Sigmoid colon (tissue), 7 donors: ENCODE measurements at places on chromosomes 1 and 21. TPM values are rescaled to one million over a fixed set of nuclear protein-coding genes. Genes with fewer than 3 reads are reported as not detected.

The CR1 gene
- 11.5 TPM for total RNA-seq

The KANK4 gene
- 1.7 TPM for total RNA-seq

The CORT gene
- 1.1 TPM for total RNA-seq

The SFN gene
- total RNA-seq = 2.2 TPM

The PNRC2 gene
- total RNA-seq = 198 TPM

The GUCA2B gene
- total RNA-seq = not detected

The C1orf21 gene
- 80.0 TPM for total RNA-seq

The LMX1A gene
- total RNA-seq = not detected

The WNT2B gene
- total RNA-seq = 4.2 TPM

DNA sequence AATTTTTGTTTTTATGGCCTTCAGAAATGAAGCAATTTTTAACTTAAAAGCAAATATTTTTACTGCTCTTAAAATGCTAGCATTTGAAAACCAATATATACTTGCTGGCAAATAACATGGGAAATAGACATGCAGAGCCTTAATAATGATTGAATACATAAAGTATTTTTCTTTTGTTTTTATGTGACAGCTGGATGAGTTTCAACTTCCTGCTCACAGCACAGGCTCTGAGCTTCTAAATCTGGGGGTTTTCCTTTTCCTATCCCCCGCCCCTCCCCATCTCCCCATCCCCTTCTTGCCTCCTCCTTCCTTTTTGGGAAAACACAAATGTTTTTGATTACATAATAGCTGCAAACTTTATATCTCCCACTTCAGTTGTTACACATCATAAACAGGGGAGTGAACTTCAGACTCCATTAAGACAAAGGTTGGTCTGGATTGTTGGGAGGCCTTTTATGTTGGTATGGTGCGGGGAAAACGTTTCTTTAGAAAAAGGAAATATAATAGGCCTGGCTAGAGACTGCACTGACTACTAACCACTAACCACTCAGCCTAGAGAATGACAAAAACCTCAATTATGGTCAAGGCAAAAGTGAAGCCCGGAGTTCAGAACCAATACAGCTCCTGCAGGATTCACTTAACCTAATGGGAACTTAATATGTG is 116.1 kb upstream of the GORAB start:
- H3K4me1 ChIP-seq = no peaks in the 10 kb centered on the region
- no peak overlapping the region for H3K4me3 ChIP-seq
- no peak for DNase-seq
- no peaks in the 10 kb centered on the region for H3K27me3 ChIP-seq
- peak overlapping the region; percentile 4 for H3K27ac ChIP-seq

DNA sequence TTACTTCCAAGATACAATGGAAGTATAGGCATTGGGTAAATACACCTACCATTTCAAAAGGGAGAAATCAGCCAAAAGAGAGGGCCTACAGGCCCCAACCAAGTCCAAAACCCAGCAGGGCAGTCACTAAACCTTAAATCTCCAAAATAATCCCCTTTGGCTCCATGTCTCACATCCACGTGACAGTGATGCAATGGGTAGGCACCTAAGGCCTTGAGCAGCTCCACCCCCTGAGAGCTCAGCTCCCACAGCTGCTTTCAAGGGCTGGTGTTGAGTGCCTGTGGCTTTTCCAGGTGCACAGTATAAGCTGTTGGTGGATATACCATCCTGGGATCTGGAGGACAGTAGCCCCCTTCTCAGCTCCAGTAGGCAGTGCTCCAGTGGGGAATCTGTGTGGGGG is 72.5 kb downstream of the UROD start:
- no peaks in the 10 kb centered on the region for H3K27me3 ChIP-seq
- H3K4me1 ChIP-seq = no peaks in the 10 kb centered on the region
- no peak overlapping the region for H3K4me3 ChIP-seq
- H3K27ac ChIP-seq = no peak overlapping the region
- DNase-seq = no peak
- H3K36me3 ChIP-seq = no peaks in the 10 kb centered on the region

DNA sequence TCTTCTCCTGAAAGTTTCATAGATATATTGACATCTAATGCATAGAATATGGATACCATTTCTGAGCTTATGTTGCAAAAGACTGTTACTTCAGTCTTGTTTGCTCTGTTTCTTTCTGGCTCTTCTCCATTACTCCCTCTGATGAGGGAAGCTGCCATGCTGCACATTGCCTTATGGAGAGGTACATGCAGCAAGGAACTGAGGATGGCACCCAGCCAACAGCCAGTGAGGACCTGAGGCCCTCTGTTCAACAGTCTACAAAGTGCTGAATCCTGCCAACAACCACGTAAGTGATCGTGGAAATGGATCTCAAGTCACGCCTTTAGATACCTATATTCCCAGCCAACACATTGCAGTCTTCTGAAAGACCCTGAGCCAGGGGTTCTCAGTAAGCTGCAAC is 66.6 kb upstream of the ADAMTS5 start:
- no peak for DNase-seq
- no peak overlapping the region for H3K4me3 ChIP-seq
- H3K36me3 ChIP-seq = no peaks in the 10 kb centered on the region
- H3K27ac ChIP-seq = no peak overlapping the region

DNA sequence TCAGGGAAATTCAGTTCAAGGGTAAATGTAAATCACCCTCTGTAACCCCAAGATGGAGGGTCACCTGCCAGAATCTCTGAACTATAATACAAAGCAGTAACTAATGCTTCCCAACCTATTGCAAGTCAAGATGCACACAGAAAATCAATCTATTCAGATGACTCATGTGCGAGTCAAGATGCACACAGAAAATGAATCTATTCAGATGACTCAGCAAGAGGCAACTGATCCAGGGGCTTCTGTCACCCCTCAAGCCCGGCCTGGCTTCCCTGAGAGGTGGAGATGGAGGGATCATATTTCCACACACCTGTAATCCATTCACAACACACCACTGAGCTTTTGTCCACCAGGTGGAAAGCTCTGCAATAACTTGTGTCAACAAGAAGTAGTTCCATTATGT is 17.4 kb upstream of the HIVEP3 start:
- H3K27ac ChIP-seq = no peak overlapping the region
- H3K36me3 ChIP-seq = no peaks in the 10 kb centered on the region
- no peak for DNase-seq
- no peaks in the 10 kb centered on the region for H3K4me1 ChIP-seq
- no peak overlapping the region for H3K4me3 ChIP-seq

- no peaks in the 10 kb centered on the region for H3K36me3 ChIP-seq
- H3K27ac ChIP-seq = no peak overlapping the region
Measured at GRCh38 chr1:110684491-110684890, 9.8 kb upstream of the KCNA3 start.

DNA sequence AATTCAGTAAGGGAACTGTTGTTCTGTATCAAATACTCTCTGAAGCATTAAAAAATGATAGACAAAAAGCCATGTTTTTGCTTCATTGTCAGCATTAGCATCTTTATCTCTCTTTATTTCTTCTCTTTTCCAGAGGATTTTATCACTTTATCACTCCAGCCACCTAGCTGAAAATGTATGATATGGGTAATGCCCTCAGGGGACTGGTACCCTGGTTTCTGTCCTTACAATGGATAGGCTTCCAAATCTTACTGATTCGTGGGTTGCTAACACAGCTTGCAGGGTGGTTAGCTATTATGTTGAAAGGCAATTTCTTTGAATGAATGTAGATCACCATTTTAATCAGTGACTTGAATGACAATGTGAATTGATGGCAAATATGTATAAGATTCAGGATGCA is 23.3 kb upstream of the HRNR start:
- no peak overlapping the region for H3K27ac ChIP-seq
- H3K4me3 ChIP-seq = no peak overlapping the region
- H3K27me3 ChIP-seq = no peaks in the 10 kb centered on the region
- H3K36me3 ChIP-seq = no peaks in the 10 kb centered on the region
- no peak for DNase-seq
- H3K4me1 ChIP-seq = no peaks in the 10 kb centered on the region

DNA sequence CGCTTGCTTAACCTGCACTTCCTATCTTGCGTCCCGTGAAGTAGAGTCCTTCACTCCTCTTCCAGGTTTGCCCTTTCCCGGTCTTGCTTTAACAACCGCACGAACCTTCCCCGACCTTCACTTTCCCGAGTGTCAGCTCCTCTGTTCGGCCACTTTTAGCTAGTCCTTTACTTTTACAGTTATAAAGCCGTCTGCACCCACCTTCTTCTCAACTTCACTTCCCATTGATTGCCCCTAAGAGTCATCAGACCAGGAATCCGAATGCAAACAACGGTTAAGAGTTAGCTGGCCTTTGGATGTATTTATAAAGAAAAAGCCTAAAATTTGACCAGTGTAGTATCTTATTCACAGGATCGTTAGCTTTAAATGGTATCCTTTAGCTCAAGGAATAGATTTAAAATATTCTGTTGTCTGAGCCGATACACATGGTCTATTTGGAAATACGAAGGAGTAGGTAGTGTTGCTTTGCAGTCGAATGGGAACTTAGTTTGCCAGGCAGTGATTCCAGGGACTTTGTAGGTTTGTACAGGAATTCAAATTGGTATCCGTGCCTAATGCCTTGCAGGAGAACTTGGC is 1.4 kb downstream of the PPP2R5A start:
- no peak for DNase-seq
- no peaks in the 10 kb centered on the region for H3K27me3 ChIP-seq
- peak overlapping the region; percentile 100 for H3K27ac ChIP-seq
- H3K4me3 ChIP-seq = peak overlapping the region; percentile 90
- H3K4me1 ChIP-seq = no peaks in the 10 kb centered on the region

DNA sequence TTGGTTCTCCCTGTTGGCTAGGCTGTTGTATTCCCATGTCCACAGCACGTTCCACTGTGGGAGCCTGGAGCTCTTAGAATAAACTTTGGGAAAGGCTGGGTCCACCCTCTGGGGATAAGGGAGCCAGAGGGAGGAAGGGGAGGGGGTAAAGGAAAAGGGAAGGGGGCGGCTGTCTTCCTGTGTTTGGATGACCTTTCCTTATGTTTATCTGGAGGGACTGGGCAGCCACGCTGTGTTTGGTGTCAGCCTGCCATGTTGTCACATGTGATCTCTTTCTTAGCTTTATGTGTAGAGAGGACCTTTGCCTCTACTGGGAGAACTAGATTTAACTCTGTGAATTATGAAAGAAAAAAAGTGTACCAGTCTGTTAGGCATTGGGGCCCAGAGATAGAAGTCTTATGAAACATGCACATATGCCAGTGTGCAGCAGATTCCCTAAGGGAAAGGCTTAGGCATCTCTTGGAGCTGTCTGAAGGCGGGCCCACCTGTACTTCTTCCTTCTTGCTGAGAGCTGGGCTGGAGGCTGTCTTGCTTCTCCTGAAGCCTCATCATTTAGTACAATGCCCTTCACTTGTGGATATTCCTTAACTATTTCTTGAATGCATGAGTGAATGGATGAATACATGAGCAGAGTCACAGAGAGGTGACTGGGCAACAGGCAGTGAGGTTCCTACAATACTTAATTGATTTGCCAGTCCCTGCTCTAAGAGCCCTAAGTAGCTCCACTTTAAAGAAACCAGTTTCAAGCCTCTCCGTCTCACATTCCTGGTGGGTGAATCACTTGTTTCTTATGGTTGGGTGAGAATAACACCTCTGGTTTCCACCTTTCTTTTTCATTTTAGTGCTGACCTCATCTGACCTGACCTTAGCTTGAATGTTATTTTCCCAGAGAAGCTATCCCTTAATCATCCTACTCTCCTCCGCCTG is 62.5 kb upstream of the ARHGAP29 start:
- DNase-seq = no peak
- H3K4me3 ChIP-seq = no peak overlapping the region
- peak overlapping the region; percentile 10 for H3K27ac ChIP-seq
- no peaks in the 10 kb centered on the region for H3K36me3 ChIP-seq

- H3K36me3 ChIP-seq = no peaks in the 10 kb centered on the region
- H3K4me3 ChIP-seq = no peak overlapping the region
- H3K27ac ChIP-seq = no peak overlapping the region
- no peak for DNase-seq
Measured at GRCh38 chr1:183653876-183654451, 848 bp upstream of the APOBEC4 start.

- peaks cover 39% of the 10 kb centered on the region for H3K36me3 ChIP-seq
- H3K4me3 ChIP-seq = no peak overlapping the region
- DNase-seq = no peak
- H3K4me1 ChIP-seq = no peaks in the 10 kb centered on the region
Measured at GRCh38 chr1:183922197-183922596, 115.3 kb downstream of the COLGALT2 start.

GRCh38 chr1:23977854-23978191 is 2.3 kb downstream of the SRSF10 start:
- H3K36me3 ChIP-seq = no peaks in the 10 kb centered on the region
- H3K27me3 ChIP-seq = no peaks in the 10 kb centered on the region
- H3K27ac ChIP-seq = peak overlapping the region; percentile 99
- H3K4me1 ChIP-seq = no peaks in the 10 kb centered on the region

DNA sequence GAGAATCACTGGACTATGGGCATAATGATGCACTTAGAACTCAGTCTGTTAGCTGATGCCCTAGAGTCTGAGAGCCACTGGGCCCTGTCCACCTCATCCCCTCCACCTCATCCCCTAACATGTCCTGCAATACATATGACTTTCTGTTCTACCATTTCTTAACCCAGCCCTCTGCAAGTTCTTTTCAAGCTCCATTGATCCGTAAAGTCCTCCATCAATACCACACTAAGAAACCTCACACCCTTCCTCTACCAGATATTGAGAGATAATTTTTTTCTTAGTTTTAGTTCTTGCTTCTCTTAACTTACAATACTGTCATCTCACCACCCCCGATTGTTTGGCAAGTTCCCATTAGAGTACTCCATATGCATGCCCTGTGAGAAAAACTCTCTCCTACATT is 22.1 kb downstream of the FCRL4 start:
- DNase-seq = no peak
- no peaks in the 10 kb centered on the region for H3K4me1 ChIP-seq
- no peaks in the 10 kb centered on the region for H3K36me3 ChIP-seq
- H3K4me3 ChIP-seq = no peak overlapping the region

GRCh38 chr1:65964123-65964522 is 171.4 kb downstream of the PDE4B start:
- DNase-seq = no peak
- H3K4me3 ChIP-seq = no peak overlapping the region
- H3K27ac ChIP-seq = no peak overlapping the region
- H3K4me1 ChIP-seq = peaks cover 11% of the 10 kb centered on the region

DNA sequence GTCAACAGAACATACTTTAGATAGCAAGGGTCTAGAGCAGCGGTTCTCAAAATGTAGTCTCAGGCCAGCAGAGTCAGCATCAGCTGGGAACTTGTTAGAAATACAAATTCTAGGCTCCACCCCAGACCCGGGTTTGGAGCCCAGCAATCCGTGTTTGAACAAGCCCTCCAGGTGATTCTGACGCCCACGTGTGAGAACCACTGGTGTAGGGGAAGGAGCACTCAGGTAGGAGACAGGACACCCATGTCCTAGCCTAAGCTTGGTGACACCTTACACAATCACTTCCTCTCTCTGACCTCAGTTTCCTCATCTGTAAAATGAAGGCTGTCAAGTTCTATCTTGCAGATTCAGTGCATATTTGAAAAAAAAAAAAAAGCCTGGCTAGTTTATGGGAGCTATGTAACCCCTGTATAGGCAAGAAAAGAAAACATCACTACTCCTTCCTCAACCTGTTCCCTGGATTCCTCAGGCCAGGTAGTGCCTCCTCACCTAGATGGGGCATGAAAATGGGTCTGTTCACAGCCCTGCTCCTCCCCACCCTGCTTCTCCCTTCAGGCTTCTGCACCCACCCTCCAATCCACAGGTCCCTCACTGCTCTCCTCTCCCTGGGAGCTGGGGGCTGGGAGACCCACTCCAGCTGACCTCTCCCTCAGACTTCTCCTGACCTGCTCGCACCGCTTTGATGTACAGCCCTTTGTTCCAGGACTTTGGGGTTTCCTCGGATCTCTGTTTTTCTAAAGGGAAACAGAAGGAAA is 7.1 kb upstream of the PHLDA3 start:
- DNase-seq = no peak
- H3K27ac ChIP-seq = no peak overlapping the region
- H3K4me1 ChIP-seq = peaks cover 15% of the 10 kb centered on the region
